ENCODE measurements at places on chromosomes 3 and 15. TPM values are rescaled to one million over a fixed set of nuclear protein-coding genes. Genes with fewer than 3 reads are reported as not detected.
A peak's percentile ranks its signal among the peaks of the same experiment; 100 is the strongest.

The PTX3 gene
- not detected for total RNA-seq

The C3orf85 gene
- not detected for total RNA-seq

GRCh38 chr15:37517191-37517895 is 417.0 kb upstream of the MEIS2 start:
- H3K4me1 ChIP-seq = no peaks in the 10 kb centered on the region
- H3K27me3 ChIP-seq = no peaks in the 10 kb centered on the region
- no peaks in the 10 kb centered on the region for H3K36me3 ChIP-seq
- no peak overlapping the region for H3K4me3 ChIP-seq
- no peak overlapping the region for H3K27ac ChIP-seq
- no peak for DNase-seq

The B3GNT5 gene
- 41.0 TPM for total RNA-seq

The OR5K2 gene
- total RNA-seq = not detected

GRCh38 chr15:55660153-55660552 is 72.0 kb upstream of the PYGO1 start:
- H3K36me3 ChIP-seq = no peaks in the 10 kb centered on the region
- H3K27me3 ChIP-seq = no peaks in the 10 kb centered on the region
- H3K27ac ChIP-seq = no peak overlapping the region

DNA sequence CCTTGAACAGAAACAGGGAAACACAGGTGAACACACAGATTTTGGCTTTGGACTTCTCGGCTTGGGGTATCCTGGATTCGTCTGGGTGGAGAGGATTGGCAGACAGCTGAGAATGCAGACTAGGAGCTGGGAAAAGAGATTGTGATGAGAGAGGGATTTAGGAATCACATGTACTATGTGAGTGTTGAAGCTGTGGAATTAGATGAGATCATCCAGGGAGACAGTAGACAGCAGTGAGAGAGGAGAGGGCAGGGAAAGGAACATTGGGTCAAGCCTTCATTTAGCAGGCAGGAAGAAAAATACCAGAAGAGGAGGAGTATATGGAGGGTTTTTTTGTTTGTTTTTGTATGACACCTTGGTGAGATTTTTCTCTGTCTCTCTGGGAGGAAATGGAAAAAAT is 262.1 kb upstream of the TBL1XR1 start:
- DNase-seq = no peak
- no peaks in the 10 kb centered on the region for H3K27me3 ChIP-seq
- no peak overlapping the region for H3K4me3 ChIP-seq
- no peak overlapping the region for H3K27ac ChIP-seq

The ST8SIA2 gene
- not detected for total RNA-seq

The SLC12A1 gene
- not detected for total RNA-seq

DNA sequence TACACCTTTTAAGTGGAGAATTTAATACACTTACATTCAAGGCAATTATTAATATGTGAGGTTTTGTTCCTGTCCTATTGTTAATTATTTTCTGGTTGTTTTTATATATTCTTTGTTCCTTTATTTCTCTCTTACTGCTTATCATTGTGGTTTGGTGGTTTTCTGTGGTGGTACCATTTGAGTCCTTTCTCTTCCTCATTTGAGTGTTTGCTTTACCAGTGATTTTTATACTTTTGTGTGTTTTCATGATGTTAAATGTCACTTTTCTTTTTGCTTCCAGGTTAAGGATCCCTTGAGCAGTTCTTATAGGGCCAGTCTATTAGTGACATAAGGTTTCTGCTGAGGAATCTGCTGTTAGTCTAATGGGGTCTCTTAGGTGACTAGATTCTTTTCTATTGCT is 116.5 kb downstream of the LRRK1 start:
- H3K4me1 ChIP-seq = peaks cover 11% of the 10 kb centered on the region
- H3K27me3 ChIP-seq = peaks cover 50% of the 10 kb centered on the region
- no peak for DNase-seq
- H3K27ac ChIP-seq = no peak overlapping the region
- H3K4me3 ChIP-seq = no peak overlapping the region
- H3K36me3 ChIP-seq = no peaks in the 10 kb centered on the region

DNA sequence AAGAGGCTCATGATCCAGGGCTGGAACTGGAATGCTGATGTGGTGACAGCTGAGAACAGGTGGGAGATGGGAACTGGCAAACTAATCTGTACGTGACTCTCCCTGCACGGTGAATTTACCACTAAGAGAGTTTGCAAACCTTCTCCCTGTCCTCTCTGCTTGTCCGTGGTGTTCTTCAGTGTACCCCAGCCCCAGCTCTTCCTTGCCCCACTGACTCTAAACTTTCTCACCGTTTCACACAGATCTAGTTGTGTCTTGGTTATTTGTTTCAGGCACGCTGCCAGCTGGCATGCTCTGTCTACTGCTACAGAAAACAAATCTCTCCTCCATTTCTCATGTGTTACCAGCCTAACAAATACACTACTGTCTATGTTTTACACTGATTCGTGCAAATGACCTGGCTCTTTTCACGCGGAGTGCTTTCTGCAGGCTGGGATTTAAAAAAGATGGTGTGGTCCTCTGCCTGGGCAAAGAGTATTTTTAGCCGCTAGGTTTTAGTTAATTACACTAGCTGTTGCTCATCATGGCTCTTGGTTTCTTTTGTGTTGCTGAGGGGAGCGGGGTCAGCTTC is 192.7 kb upstream of the LRIG1 start:
- no peak overlapping the region for H3K4me3 ChIP-seq
- DNase-seq = no peak
- peaks cover 4% of the 10 kb centered on the region for H3K27me3 ChIP-seq
- H3K36me3 ChIP-seq = no peaks in the 10 kb centered on the region

- H3K27me3 ChIP-seq = no peaks in the 10 kb centered on the region
- H3K27ac ChIP-seq = peak overlapping the region; percentile 54
- H3K4me3 ChIP-seq = no peak overlapping the region
- DNase-seq = no peak
- H3K4me1 ChIP-seq = peaks cover 38% of the 10 kb centered on the region
These were observed 10.8 kb downstream of the ZNF774 start for GRCh38 chr15:90362936-90363212.

The RARB gene
- total RNA-seq = not detected

GRCh38 chr3:106299300-106300098 is 430.7 kb upstream of the CBLB start:
- H3K27ac ChIP-seq = peak overlapping the region; percentile 66
- peaks cover 13% of the 10 kb centered on the region for H3K36me3 ChIP-seq
- H3K27me3 ChIP-seq = no peaks in the 10 kb centered on the region
- no peak overlapping the region for H3K4me3 ChIP-seq
- H3K4me1 ChIP-seq = peaks cover 50% of the 10 kb centered on the region
- peak; percentile 13 for DNase-seq

The RBP2 gene
- not detected for total RNA-seq

- no peak overlapping the region for H3K27ac ChIP-seq
- no peaks in the 10 kb centered on the region for H3K4me1 ChIP-seq
- no peaks in the 10 kb centered on the region for H3K36me3 ChIP-seq
- no peak for DNase-seq
- no peak overlapping the region for H3K4me3 ChIP-seq
These were observed 50.7 kb downstream of the PROS1 start for GRCh38 chr3:93923006-93923405.

DNA sequence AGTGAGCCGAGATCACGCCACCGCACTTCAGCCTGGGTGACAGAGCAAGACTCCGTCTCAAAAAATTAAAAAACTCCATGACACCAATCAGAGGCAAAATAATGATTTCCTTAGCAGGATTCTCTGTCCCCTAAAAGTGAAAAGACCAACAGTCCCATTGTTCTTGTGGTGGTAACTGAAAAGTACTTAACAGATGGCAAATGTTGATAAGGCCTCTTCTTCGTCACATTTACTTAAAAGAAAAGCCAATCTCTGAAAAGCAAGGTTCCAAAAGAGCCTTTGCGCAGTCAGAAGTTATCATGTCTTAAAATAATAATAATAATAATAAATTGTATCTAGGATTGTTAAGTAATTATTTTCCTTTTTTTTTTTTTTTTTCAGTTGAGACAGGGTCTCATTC is 56.0 kb upstream of the TASOR start:
- no peaks in the 10 kb centered on the region for H3K27me3 ChIP-seq
- no peak overlapping the region for H3K27ac ChIP-seq
- H3K4me1 ChIP-seq = peaks cover 34% of the 10 kb centered on the region
- no peak for DNase-seq

The SLC12A8 gene
- 1.4 TPM for total RNA-seq

Measured in activated T-helper 2 cell treated with anti-CD3 and anti-CD28 coated beads, Interferon-gamma antibody, Interleukin-2, Interleukin-4, amounts not matched to agents 10 μg/mL and 5 μg/mL and 100 μg/mL, durations not matched to agents 14 hours and 24 hours and 36 hours (primary cell).